Epithelial cell of proximal tubule (primary cell): ENCODE measurements at places on chromosomes 13 and 19. TPM values are rescaled to one million over a fixed set of nuclear protein-coding genes. Genes with fewer than 3 reads are reported as not detected.

CYP4F2 gene
- total RNA-seq = not detected in 2 replicates

FBXO17 gene
- 21.6 and 40.4 TPM in 2 replicates for total RNA-seq

FCAR gene
- total RNA-seq = not detected in 2 replicates

CLIP3 gene
- total RNA-seq = 0.51 and 4.3 TPM in 2 replicates

LACC1 gene
- 3.5 and 8.3 TPM in 2 replicates for total RNA-seq

ZNF266 gene
- 5.6 and 9.1 TPM in 2 replicates for total RNA-seq

NKPD1 gene
- 0.29 TPM in 1 of 2 replicates, not detected in the other for total RNA-seq

SHC2 gene
- total RNA-seq = 0.07 and 2.1 TPM in 2 replicates

KANK2 gene
- 78.3 and 94.0 TPM in 2 replicates for total RNA-seq

PALM gene
- 3.2 and 17.1 TPM in 2 replicates for total RNA-seq

PDE4C gene
- total RNA-seq = 0.63 TPM in 1 of 2 replicates, not detected in the other
